ENCODE measurements at places on chromosomes 1 and 21.

GRCh38 chr21:34192646-34193285 lies 119.4 kb downstream of the MRPS6 start:
- DNase-seq, result no peak

DNA sequence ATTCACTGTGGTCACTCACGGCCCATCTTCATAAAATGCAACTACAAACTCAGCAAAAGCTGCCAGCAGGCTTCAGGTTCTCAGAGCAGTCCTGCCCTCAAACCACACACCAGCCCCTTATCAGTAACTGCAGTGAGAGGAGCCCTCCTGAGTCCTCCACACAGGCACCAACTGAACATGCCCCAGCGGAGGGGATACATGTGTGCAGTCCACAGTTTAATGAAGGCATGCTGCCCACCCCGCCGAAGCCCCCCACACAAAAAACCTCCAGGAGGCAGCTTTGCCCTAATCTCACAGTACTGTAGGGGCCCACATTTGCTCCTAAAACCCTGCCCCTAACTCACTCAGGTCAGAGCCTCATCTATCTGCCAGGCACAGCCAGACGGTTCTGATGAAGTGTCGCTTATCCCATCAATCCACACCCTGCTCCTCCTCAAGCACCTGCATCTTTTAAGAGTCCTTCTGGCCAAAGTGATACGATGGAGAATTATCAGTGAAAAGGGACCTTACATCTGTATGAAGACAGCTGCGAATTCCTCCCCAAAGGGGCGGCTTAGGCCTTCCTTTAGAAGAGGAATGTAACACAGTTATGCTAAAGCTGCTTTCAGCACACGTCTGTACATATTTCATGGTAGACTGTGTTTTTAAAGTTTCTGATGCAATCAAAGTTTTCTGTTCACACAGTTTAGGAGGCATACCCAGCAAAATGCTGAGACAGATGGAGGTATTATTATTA lies 3.5 kb downstream of the ABCB10 start:
- no peak for DNase-seq

- DNase-seq, result no peak
These were observed at the start of gene SLAMF9 for GRCh38 chr1:159953536-159954515. SLAMF9 (minus strand) TSS chr1:159954237; CDS start chr1:159954137, 100 bp downstream.

DNA sequence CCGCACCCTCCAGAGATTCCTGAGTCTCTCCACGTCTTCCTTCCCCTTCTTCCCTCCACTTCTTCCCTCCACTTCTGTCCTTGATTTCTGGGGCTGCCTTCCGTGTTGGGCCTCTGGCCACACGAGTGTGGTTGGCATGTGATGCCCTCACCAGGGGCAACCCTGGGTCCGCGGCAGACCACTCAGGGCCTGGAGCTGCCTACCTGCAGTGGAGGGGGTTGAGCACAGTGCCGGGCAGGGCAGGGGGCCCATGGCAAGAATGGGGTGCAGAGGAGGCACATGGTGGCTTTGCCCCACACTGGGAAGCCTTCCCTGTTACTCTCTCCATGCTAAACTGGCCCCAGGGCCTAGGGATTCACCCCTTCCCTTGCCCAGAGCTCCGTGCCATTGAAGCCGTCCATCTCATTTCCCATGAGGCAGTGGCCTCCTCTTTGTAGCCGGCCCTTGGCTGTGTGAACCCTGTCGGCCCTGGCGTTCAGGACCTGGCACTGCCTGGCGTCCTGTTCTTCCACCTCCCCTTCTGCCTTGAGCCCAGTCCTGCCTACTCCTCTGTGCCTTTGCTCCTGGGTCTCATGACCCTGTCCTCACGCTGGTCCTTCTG lies 13.4 kb downstream of the RRP1 start:
- DNase-seq, result no peak

GRCh38 chr1:74481607-74482006 lies 30.8 kb downstream of the LRRC53 start:
- DNase-seq, result no peak

DNA sequence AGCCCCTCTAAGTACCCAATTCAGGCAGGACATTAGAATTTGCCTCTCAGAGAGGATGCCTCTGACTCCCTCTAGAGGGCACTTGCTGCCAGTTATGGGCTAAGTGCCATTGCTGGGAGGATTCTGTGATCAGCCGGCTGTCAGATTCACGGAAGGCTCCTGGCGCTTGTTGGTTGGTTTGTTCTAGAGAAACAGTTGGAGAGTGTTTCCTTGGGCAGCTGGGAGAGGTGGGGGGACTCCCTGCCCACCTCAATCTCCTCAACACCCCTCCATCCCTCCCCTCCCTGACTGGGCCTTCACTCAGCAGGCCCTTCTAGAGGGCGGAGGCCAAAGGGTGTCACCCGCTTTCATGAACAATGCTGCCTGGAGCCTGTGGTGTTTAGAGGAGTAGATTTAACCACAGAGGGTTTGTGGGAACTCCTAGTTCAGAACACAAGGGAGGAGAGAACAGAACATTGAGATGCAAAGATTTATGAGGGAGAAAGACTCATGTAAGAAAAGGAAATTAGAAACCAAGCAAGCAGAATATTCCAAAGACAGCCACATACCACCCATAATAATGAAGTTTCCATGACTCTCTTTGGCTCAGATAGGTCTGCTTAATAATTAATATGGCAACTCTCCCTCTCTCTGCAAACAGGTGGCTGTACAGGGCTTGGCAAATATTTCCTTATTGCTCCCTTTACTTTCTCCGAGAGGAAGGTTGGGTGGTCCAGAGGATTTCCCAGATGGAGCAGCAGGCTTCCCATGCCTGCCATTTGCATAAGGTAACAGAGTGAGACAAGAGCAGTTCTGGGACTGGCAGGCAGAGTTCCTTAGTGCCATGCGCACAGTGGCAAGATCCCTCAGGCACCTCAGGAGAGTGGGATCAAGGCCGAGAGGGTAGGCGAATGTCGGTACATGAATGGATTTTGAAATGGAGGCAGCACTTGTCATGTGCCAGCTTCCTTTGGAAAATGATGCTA lies 30.0 kb upstream of the ACP6 start:
- DNase-seq, result peak; percentile 63

DNA sequence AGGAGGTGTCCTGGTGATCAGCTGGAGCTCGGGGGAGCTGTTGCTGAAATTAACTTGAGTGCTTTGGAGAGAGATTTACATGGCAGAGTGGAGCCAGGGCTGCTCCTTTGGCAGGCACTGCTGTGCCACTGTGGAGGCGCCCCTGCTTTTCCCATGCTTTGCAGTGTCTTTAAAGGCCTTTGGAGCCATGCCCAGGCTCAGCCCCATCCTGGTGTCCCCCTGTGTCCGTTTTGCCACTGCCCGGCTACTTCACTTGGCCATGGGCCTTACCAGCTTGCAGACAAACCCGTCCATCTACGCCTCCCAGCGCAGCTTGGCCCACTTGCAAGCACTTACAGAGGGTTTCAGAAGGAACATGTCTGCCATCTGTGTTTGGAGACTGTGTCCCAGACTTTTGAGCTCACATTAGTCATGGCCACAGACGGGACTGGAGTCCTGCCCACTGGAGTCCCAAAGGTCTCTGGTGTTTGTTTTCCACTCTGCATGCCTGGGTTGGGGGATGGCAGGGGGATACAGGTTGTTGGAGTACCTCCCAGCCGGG lies 18.2 kb upstream of the LAMTOR5 start:
- no peak for DNase-seq

- DNase-seq, result no peak
These were observed 118.2 kb downstream of the COQ8A start for GRCh38 chr1:227058321-227058751.

DNA sequence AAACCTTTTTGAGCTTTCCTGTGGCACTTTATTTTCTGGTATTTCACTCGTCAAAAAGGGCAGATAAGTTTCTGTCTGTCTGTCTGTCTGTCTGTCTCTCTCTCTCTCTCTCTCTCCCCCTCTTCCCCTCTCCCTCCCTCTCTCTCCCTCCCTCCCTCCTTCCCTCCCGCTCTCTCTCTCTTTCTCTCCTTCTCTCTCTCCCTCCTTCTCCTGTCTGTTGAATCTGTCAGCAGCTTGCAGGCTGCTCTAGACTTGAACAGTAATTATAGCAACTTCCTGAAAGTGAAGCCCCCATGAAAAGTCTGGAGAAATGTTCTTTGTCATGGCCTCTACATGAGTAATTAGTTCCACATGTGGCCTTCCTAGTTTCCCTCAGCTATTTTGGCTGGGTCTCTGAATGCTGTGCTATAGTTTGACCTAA lies 275.2 kb upstream of the C1orf105 start:
- no peak for DNase-seq

GRCh38 chr21:24050231-24050630 lies 1557.0 kb downstream of the MRPL39 start:
- DNase-seq, result no peak

- no peak for DNase-seq
These were observed 81.2 kb downstream of the PRDM2 start for GRCh38 chr1:13781228-13781627.

DNA sequence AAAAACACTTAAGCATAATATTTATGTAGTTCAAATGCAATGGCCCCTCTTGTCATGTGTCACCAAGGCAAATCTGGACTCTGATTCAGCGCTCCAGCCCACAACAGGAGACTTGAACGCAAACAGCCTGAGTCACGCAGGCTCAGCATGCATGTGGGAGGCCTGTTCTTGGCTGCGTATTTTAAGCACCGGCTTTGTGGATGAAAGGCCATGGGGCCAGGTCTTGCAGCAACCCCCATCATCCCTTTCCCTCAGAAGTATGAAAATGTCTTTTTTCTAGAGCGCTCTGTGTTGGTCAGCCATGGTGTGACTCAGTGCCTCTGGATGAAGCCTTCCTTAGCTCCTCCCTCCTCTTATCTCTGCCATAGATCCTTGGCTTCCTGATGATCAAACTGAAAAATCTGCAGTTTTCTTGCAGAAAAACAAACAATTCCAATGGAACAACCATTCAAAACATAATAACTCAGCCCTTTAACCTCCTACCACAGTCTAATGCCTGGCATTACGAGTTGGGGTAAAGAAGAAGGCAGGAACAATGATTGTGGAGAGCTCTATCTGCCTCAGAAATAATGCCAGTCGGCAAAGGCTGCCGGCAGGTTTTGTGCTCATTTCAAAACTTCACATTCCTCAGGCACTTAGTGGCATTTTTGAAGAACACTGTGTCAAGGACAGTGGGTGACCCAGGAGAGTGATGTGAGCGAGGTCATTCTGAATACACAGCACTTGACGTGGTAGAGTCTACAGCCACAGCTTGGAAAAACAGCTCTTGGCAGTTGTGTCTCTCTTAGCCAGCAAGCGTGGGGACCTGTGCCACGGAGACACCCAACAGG lies 167.5 kb downstream of the CLIC6 start:
- no peak for DNase-seq

DNA sequence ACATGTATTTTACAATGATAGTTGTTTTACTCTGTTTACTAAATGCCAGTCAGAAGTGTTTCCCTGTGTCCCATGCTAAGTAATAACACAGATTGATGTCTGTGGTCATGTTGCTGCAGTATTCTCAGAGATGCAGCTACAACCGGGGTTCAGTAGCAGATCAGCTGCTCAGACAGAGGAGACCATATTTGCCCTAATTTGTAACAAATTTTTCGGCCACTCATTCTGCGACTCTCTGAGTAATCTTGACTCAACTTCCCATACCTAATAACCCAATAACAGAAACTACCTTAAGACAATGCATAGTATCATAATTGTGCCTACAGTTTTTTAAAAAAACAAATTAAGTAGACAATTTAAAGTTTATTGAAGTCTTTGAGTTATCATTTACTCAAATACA lies 32.6 kb downstream of the NIBAN1 start:
- no peak for DNase-seq

- DNase-seq, result no peak
These were observed 81.2 kb downstream of the PCSK9 start for GRCh38 chr1:55120538-55120937.

DNA sequence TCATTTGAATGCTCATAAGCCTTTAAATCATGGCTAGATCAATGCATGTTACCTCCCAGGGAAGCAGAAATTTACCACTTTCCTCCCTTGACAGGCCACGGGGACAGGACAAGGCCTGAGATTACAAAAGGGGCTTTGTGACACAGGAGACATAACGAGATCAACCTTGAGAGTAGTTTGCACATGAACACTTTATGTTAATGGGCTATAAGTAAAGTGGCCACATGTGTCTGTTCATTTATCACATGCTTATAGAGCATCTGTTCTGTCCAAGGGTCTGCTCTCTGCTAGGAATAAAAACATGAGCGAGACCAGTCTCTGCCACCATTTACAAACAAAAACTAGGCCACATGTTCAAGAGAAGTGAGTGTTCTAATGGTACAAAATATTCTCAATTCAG lies 144.1 kb upstream of the C8B start:
- DNase-seq, result no peak

DNA sequence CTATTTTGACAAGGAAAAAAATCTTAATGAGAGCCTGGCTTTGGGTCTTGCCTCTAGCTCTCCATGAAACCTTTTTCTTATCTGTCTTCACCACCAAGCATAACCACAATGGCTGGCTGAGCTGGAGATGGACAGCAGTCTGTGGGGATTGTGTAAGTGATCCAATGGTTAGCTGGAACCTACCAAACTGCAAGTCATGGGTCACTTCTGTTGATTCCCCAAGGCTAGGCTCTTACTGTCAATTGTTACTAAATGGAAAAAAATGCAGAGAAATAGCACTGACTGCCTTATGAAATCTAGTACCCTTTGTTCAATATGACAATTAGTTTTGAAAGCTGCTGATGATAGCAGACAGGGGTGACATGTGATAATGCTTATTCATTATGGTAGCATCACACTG lies 359.0 kb downstream of the ST6GALNAC3 start:
- DNase-seq, result no peak

DNA sequence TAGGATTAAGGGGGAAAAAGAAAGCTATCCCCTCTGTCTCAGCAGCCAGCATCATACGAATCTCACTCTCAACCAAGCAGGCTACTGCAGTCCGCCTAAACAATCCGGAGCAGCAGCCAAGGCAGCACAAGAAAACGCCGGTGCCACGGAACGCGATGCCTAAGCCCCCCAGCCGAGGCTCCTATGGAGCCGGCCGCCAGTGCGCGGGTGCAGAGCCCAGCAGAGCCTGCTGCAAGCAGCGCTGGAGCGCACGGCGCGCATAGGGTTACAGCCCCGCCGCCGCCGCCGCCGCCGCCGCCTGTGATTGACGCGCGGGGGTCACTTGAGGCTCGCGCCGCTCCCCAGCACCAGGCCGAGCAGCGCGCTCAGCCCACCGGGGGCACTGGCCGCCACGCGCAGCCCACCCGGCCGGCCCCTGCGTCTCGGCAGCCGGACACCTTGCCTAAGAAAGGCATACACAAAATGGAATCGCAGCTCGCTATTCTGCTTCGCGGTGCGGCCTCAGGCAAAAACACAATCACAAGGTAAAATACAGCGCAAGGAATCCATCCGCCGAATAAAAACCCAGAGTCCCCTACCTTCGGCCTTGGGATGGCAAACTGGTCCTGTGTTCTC lies 780 bp downstream of the HIVEP3 start:
- DNase-seq, result no peak

DNA sequence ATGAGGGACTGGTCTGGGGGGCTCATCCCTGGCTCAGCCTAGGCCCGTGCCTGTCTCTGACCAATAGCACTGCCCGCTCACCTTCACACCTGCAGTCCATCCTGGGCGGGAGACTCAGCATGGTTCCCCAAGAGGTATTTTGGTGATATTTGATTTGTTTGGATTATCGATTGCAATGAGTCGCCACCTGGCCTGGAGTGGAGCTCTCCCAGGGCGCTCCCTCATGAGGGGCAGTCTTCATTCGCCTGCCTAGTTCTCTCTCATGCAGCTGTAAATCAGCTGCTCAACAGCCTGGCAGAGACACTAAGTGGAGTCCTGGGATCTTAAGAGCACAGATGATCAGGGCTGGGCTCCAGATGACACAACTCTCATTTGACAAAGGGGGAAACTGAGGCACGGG lies 90.1 kb upstream of the ACTL8 start:
- no peak for DNase-seq

GRCh38 chr1:157105988-157106812 lies 6.6 kb upstream of the ETV3L start:
- no peak for DNase-seq

GRCh38 chr1:218433744-218434143 lies 88.6 kb downstream of the TGFB2 start:
- no peak for DNase-seq

Data from NCI-H1694 treated with DMSO at 0.1 percent for 48 hours (cell line).